ENCODE measurements at places on chromosomes 13 and 19.

DNA sequence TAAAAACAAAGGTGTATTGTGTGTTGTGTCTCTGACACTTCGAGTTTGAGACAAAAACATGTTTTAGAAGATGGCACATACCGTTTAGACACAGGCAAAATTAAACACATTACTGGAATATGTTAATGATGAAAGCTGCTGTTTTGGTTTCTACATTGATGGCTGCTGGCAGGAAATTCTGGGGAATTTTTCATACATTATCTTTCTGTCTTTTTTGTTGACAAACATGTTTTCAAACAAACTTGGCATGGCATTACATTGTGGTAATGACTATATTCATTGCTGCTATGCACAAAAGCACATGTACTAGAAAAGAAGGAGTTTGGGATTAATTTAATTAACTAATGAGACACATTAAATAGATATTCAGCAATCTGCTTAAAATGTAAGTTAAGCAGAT lies 1187.6 kb downstream of the OLFM4 start:
- DNase-seq, result no peak

GRCh38 chr19:53308339-53308811 lies 25.2 kb upstream of the ZNF845 start:
- peak; percentile 66 for DNase-seq

GRCh38 chr13:53141336-53141735 lies 112.7 kb downstream of the OLFM4 start:
- no peak for DNase-seq

DNA sequence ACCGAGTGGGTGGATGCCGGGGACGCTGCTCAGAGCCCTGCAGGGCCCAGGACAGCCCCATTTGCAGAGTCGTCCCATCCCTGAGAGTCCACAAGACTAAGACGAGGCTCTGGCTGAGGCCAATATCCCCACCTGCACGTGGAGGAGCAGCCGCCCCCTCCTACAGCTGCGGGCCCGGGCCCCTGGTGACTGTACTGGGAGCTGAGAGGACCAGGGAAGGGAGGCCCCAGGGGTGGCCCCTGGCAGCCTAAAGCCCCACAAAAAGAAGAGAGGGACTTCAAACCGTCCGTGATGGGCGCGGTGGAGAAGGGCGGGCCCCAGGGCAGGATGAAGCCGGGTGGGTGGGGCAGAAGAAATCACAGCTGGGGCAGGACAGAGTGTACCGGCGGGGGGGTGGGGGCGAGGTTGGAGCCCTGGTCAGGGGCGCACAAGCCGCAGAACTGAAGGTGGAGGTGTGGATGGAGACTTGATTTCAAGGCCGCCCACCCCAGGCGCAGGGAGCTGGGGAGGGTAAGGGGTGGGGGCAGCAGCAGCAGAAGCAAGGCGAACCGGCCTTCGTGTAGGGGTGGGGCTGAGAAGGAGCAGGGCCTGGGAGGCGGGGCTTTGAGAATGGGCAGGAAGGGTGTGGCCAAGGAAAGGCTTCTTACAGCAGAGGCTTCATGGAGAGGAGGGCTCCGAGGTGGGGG lies 12.9 kb downstream of the CFD start:
- DNase-seq, result no peak

DNA sequence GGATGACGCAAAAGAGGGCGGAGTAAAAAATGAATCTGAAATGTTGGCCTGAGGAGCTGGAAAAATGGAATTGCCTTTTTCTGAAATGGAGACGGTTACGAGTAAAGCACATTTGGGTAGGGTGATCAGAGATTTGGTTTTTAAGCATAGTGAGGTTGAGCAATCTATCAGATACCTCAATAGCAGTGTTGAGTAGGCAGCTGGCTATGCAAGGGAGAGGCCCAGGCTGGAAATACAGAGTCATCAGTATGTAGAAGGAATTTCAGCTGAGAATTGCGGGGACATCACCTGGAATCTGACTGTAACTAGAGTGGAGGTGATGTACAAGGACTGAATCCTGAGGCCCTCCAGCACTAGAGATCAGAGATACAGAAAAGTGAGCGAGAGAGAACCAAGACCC lies 224.8 kb downstream of the LMO7 start:
- no peak for DNase-seq

DNA sequence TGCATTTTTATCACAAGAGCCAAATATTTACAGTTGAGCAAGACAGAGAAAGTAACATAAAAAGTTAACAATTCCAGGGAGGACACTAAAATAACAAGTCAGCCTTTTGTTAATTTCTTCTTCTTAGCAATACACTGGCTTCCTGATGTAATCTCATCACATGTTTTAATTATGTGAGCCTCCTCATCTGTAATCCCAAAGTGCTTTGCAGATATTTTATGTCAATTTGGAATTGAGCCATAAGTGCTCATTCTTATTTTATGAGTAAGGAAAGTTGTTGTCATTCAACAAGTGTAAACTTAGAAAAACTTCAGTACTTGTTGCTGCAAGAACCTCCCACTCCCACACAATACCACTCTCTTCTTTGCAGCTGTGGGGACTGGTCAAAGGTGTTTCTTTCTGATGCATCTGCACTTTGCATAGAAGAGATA lies 223.6 kb downstream of the GPC6 start:
- DNase-seq, result no peak

DNA sequence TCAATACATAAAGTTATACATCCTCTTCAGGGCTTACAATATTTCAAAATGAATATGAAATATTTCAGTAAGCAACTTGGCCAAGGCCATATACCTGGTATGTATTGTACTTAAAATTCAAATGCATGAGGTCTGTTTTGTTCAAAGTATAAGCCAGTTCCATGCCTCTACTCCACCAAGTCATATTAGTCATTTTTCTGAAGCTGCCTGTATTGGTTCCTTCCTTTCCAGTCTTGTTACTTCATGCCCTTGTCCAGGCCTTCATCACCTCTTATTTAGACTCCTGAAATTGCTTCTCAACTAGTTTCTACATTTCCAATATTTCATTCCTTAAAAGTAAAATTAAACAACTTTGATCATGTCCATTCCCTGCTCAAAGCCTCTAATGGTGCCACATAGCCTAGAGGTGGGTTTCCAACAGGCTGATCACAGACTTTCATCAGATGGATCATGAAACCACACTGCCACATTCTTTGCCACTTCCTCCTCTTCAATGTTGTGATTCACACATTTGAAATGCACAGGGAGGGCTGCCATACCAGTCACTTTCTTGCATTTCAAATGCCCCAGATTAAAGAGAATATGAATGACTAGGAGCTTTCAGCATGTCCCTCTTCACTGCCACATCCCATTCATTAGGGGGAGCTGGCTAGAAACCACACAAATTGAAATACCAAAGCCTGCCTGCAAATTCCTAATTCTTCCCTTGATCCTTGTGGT lies 424.1 kb upstream of the DACH1 start:
- no peak for DNase-seq

- DNase-seq, result peak; percentile 59
Measured at GRCh38 chr13:102846261-102847015, 606 bp downstream of the ERCC5 start.

DNA sequence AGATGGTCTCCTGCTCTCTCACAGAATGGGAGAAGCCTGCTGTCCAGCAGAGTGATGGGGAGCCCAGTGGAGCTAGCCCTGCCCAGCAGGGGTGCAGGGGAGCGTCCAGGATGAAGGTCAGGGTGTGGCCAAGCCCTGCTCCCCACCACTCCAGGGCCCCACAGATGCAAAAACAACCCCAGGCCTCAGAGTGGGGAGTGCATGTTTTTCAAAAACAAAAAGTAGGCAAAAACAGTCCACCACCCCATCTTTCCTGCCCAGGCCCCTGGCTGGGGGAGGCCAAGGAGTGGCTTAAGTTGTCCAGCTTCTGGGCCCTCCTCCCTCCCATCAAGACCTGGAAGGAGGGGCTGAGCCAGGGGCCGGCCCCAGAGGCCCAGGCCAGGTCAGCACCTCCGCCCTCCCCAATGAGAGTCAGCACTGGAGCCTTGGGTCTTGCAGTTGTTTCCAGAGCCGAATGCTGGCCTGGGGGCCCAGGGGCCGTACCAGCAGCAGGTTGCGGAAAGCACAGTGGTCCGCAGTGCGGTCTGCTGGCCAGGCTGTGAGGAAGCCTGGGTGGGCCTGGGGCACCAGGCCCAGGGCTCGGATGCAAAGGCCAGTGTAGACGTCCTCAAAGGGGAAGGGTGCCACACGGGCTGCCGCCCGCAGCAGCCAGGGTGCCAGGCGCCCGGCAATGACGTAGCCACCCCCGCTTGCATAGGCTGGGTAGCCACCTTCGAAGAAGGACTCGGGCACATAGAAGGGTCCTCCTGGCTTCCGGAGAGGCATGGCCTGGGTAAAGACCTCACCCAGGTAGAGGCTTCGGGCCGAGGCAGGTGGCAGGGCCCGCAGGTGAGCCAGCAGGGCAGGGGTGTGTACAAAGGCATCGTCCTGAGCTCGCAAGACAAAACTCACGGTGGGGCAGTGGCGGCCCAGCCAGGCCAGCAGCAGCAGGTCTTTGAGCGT lies 1.7 kb downstream of the B3GNT8 start:
- DNase-seq, result no peak

DNA sequence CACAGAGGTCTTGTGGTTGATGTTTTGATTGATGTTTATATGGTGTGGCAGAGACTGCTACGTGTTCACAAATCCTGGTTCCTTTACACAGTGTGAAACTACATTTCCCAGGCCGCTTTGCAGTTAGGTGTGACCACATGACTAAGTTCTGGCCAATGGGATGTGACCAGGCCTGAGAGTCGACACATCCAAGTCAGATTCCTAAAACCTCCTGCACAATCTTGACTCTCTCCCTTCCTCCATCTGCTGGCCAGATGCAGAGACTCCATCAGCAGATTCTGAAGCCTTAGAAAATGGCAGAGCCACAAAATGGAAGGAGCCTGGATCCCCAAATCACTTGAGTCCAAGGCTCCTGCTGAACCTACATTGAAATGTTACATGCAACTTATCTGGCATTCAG lies 12.6 kb downstream of the CD37 start:
- peak; percentile 44 for DNase-seq

DNA sequence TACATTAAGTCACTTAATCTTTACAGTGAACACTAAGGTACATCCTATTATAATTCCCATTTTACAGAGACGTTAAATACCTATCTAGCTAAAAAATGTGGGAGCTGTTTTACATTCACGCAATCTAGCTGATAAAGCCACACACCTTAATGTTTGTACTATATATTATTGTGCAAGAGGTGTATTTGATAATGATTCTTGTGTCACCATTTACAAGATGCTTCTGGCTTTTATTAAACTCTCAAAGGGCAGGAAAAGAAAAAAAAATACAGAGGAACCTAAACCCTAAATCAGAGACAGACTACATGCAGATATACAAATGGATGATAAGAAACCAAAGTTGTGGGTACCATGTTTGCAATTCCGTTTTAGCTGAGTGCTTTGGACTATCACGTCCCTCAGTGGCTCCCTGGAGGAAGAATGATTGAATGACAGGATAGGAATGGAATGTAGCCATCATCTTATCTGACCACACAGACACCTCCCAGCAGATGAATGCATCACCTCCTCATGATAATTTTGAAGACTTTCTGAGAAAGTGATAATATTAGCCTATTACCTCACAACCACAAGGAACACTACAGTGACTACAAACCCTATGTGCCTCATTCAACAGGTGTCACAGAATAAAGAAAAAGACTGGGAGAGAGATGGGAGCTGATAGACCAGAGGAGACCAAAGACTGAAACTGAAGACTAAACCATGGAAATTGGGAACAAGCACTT lies 230.5 kb upstream of the SERP2 start:
- no peak for DNase-seq

- peak; percentile 72 for DNase-seq
Measured at GRCh38 chr19:41872775-41873647, 4.1 kb upstream of the CD79A start.

DNA sequence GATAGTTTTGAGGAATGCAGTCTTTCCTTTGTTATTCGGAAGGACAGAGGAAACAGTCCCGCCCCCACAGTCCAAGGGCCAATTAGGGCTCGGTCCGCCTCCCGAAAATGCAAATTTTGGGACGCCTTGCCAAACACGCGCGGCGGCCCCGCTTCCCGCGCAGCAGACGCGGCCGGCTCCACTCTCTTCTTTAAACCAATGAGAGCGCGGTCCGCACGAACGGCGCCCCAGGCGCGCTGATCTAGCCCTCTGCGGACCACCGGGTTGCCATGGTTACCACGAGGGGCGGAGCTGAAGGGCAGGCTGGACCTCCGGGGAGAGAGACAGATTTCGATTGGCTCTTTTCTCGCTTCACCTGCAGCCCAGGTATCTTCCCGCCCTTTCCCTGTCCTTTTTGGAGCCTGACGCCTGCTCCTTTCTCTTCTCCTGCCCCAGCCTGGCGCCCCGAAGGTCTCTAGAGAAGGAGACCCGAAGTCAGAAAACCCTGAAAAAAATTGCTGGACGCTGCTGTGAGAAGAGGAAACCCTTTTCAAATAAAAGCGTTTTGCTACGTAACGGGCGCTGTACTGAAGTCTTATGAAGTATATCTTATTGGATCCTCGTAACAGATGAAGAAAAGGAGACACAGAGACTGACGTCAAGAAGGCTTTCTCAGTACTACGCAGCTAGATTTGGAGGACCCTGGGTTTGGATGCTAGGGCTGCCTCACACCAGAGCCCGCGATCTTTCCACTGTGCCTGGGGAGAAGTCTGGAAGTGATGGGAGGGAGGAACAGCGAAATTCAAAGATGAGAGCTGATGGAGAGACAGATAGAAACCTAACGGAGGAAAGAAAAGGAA lies 2.0 kb downstream of the PTH2 start:
- DNase-seq, result no peak

DNA sequence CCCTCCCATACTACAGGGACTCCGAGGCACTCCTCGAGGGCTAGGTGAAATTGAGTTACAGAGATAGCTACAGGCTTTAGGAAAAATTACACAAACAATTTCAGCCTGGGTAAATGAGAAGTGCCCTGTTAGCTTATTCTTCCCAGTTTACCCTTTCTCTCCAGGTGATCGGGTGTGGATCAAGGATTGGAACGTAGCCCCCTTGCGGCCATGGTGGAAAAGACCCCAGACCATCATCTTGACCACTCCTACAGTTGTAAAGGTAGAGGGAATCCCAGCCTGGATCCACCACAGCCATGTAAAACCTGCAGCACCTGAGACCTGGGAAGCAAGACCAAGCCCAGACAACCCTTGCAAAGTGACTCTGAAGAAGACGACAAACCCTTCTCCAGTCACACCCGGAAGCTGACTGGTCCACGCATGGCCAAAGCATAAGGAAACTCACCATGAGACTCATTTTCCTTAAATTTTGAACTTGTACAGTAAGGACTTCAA lies 600.6 kb downstream of the UQCRFS1 start:
- no peak for DNase-seq

DNA sequence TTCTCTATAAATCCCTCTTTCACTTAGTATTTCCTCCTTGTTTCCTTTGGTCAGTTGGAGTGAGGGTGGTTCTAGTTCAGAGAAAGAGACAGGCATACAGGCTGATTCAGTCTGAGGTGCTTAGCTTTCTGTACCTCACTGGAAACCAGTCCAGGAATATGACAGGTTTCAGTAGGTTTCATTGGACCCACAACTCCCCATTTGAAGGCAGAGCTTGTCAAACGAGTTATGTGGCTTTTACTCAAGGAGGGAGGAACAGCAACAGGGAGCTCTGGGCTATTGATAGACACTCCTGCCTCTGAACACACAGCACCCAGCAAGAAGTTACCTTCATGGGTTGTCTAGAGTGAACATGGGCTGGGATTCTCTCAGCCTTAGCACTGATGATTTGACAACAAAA lies 14.5 kb downstream of the ACTN4 start:
- no peak for DNase-seq

Data from head of caudate nucleus (tissue), 42 donors.